ENCODE measurements at places on chromosomes 16 and 17.

GRCh38 chr16:71853413-71853812 lies 7.6 kb downstream of the ATXN1L start:
- no peak for DNase-seq

GRCh38 chr17:55351226-55351625 lies 70.4 kb downstream of the MMD start:
- DNase-seq, result no peak

GRCh38 chr17:73957564-73957963 lies 245.9 kb upstream of the RPL38 start:
- no peak for DNase-seq

GRCh38 chr17:19897903-19898302 lies 30.2 kb upstream of the ULK2 start:
- no peak for DNase-seq

GRCh38 chr17:32398946-32399345 lies 45.4 kb upstream of the PSMD11 start:
- DNase-seq, result no peak

DNA sequence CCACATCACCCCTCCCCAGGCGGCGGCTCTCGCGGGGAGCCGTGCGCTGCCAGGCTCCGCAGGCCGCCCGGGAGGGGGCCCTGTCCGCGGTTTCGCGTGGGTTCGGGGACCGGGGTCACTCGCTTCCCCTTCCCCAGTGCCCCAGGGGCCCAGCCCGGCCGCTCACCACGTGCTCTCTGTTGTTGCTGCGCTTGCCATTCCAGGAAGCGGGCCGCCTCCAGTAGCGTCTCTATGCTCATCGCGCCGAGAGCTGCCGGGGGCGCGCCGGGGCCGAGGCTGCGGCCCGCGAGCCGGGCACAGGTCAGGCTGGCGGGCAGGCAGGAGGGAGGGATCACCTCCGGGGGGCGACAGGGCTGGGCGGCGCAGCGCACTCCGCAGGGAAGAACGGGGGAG lies 390 bp downstream of the MNT start:
- no peak for DNase-seq

GRCh38 chr17:51921500-51921899 lies 237.0 kb downstream of the CA10 start:
- no peak for DNase-seq

DNA sequence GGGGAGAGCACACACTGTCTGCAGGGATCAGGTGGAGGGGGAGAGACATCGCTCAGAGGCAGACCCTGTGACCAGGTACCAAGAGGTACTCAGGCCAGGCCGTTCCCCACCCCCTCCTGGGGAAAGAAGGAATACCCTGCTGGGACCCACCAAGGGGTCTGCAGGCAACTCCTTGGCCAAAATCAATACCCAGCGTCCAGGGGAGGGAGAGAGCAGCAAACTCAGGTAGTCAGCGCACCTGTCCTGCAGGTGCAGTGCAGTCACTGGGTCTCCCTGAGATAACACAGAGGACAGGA lies 57.5 kb upstream of the DOC2B start:
- DNase-seq, result no peak

GRCh38 chr16:24721830-24722238 lies 7.6 kb upstream of the TNRC6A start:
- no peak for DNase-seq

DNA sequence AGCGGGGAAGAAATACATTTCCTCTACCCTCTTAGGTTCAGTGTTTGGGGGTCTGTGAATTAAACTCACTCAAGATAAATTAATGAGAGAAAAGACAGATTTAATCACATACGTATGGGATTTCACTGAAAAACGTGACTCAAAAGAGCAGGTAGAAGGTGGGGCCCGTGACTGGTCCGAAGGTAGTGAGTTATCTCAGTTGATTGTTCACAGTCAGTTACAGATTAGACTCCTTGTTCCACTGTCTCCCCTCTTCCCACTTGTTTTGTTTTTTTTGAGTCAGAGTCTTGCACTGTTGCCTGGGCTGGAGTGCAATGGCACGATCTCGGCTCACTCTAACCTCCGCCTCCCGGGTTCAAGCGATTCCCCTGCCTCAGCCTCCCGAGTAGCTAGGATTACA lies 301.2 kb downstream of the SEC14L1 start:
- DNase-seq, result no peak

GRCh38 chr17:9644910-9645751 lies at the start of gene USP43:
Gene USP43 (plus strand): TSS chr17:9645517. CDS start chr17:9645633, 116 bp downstream.
- DNase-seq, result no peak

- no peak for DNase-seq
Measured at GRCh38 chr16:50640391-50640790, 40.7 kb downstream of the SNX20 start.

- DNase-seq, result no peak
Measured at GRCh38 chr17:63917646-63918045, 993 bp downstream of the GH1 start.

DNA sequence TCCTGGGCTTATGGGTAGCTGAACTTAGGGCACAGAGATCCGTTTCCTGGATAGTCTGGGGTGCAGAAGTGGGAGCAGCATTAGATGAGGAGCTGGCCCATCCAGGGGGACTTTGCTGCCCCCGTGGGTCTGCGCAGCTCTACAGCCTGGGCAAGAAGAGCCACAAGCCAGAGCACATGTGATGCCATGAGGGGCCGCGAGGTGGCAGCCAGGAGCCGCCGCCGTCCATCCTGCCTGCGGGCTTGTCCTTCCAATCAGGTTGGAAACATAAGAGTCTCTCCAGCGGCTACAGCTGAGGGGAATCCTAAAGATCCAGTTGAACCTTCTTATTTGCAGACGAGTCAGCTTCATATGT lies 21.9 kb downstream of the C1QTNF1 start:
- peak; percentile 31 for DNase-seq

DNA sequence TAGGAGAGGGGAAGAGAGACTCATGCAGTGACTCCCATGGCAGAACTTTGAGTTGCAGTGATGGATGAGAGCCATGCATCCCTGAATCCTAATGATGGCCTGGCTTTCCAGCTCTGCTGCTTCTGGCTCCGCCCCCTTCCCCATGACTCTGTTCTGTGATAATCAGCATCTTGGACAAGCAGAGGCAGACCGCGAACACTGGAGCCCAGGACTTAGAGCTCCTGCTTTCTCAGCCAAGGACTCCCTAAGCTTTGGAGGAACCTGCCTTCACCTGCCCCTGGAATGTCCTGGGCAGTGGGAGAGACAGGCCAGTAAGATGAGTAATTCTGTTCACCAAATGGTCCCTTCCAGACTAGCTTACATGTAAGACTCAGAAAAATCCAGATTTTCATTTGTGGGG lies 12.5 kb downstream of the CCDC92B start:
- no peak for DNase-seq

DNA sequence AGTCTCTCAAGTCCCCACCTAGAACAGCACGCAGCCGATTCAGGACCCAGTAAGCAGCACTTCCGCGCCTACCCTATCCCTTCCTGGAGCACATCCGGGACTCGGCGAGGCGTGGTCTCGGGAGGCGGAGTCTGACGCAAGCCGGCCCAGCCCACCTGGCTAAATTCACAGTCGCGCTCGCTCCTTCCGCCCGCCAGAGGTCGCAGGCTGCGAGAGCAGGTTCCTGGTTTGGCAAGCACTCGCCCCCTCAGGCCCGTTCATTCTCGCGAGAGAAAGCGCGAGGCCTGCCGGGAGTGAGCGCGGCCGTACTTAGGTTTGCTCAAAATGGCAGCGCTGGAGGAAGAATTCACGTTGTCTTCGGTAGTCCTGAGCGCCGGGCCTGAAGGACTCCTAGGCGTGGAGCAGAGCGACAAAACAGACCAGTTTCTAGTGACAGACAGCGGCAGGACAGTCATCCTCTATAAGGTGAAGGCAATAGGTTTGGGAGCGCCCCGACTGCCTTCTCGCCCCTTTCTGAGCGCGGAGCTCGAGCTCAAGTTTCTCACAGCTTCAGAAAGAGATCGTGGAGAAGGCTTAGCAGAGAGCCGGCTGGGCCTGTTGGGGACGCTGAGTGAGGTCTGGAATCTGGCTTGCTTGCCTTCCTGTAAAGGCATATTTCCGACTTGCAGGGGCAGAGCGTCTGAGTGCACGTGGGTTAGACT lies at the start of gene NOL11:
Gene NOL11 (plus strand): TSS at position 313 of the 701 bp plus-strand sequence. CDS start 12 bp downstream, at position 325.
- peak; percentile 99 for DNase-seq

- no peak for DNase-seq
Measured at GRCh38 chr17:29089601-29090044, 46.7 kb downstream of the PIPOX start.

GRCh38 chr16:77594799-77595596 lies 127.3 kb upstream of the NUDT7 start:
- DNase-seq, result no peak

GRCh38 chr17:30532871-30533270 lies 55.7 kb downstream of the GOSR1 start:
- DNase-seq, result no peak

- no peak for DNase-seq
Measured at GRCh38 chr17:81508639-81509206, 3.9 kb downstream of the ACTG1 start.

DNA sequence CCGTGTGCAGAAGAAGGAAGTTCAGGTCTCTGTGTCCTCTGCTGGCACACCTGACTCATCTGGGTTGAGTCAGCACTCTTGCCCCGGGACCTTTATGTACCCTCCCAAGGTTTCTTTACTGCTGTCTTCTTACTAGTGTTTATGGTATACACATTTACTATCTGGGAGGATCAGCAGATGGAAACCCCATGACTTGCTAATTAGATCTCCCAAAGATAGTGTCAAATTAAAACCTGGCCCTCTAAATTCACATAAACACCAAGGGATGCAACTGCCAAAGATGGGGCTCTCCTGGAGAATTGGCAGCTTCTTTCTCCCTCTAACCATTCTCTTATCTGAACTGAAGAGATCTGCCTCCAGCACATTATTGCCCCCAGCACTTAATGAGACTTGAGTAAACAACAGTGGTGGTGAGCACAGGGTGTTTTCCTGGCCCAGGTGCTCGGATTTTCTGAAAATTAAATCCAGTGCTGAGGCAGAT lies 718.1 kb upstream of the SOX9 start:
- DNase-seq, result no peak

DNA sequence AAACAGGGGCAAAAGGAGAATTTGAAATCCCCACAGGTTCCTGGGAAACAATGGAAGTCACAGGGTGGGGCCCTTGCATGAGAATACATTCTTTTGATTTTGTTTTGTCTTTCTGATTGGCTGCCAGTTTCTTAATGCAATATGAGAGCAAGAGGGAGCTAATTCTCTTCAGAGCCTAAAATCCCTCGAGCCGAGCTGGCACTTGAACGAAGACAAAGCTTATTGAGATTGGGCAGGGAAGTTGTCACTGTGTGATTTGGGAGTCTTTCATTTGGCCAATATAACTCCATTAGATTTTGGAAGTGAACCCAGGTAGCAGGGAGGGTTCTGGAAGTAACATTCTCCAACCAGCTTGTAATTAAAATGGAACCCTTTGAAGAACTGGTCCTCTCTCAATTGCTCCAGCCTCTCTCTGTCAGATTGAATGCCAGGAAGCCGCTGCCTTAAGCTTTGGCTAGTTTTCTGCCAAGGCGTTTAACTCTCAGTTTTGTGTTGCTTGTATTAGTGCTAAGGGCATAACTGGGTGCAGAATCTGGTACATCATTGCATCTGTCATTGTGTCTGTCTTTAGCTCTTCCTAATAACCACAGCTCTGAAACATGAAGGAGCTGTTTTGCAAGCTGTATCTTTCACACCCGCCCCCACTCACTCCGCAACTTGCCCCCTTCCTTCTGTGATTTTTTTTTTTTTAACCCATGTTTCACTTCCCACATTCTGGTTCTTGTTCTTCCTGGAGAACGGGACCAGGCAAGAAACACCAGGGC lies 272.0 kb downstream of the MAF start:
- DNase-seq, result no peak

DNA sequence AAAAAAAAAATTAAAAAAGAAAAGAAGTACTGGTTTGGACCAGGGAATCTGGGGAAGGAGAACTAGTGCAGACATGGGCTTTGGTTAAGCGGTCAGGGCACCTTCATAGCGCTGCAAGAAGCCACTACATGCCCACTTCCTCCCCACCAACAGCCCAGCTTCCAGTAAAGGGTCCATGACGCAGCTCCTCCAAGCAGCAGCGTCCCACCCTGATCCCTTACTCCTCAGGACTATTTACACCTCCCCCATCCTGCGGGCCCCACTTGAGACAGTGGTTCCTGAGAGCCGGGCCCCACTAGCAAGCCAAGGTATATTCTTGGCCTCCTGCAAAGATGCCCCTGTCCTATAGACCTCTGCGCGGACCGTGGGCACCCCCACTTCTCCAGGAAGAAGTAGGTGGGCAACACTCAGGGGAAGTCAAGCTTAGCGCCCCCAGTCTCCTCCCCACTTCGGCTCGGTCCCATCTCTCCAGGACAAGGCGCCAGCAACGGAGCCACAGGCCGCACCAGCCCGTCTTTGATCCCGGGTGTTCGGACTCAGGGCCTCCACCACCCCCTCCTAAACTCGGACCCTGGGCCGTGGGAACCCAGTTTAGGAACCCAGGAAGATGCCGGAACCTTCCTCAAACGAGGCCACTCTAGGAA lies 913 bp upstream of the PRR14 start:
- no peak for DNase-seq

DNA sequence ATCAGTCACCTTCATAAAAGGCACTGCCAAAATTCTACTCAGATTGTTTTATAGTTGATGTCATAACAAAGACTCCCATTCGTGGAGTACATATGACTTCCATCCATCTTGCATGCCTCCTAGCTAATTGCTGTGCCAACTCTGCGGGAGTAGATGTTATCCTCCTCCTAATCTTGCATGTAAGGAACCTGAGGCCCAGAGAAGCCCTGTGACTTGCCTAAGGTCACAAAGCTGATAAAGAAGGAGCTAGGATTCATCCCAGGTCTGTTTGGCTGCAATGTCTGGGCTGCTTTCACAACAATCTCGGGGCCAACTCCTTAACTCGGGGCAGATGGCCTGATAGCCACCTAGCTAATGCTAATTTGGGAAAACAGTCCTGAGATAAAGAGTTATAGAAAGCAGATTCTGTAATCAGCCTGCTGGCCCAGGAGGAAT lies 87.3 kb downstream of the YPEL2 start:
- no peak for DNase-seq

GRCh38 chr17:43702637-43703036 lies 40.9 kb upstream of the MEOX1 start:
- no peak for DNase-seq

- no peak for DNase-seq
Measured at GRCh38 chr17:69179227-69179952, 37.7 kb upstream of the ABCA6 start.

- DNase-seq, result peak; percentile 66
Measured at GRCh38 chr16:27230562-27231001, 27.3 kb downstream of the KDM8 start.

DNA sequence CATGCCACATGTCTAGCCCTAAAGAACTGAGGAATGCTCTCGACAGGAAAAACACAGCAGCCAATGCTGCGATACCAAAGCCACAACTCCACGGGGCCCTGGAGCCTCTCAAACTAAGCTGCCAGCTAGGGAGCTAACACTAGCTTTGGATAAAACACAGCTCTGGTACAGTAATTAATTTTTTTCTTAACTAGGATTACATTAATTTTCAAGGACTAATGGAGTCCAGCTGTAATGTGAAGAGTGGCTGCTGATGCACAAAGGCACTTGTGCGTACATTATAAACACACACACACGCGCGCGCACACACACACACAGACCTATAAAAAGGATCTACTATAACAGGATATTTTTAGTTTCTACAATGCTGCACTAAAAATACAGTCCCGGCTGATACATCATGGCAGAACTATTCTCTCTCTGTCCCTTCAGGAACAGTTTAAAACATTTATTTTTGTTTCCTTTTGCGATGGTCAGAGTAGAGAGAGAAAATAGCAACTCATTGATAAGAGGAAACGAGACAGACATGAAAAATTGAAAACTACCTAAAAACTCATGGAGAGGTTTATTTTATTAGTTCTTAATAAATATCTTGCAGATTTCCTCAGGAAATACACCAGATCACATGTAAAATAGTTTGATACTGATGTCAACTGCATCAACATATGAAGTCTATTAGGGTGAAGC lies 88.5 kb downstream of the SMG6 start:
- no peak for DNase-seq
